Aorta (tissue), 5 donors: ENCODE measurements at places on chromosomes 12 and 14. TPM values are rescaled to one million over a fixed set of nuclear protein-coding genes. Genes with fewer than 3 reads are reported as not detected.

GRCh38 chr12:99906786-99907579 lies 77.8 kb downstream of the ANKS1B start:
- no peak for DNase-seq

PKP2 gene
- total RNA-seq = 0.84 TPM

DNA sequence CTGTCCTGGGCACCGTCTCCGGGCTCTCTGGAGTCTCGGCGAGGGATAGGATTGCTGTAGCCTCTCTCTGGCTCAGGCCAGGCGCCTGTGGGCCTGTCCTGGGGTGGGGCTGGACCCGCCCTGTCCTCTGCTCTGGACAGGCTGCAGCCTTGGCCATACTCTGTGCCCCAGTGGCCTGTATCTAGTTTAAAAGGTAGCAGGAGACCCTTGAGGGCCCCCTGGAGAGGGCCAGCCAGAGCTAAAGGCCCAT lies 1.8 kb downstream of the KIF26A start:
- peak; percentile 27 for DNase-seq

DNA sequence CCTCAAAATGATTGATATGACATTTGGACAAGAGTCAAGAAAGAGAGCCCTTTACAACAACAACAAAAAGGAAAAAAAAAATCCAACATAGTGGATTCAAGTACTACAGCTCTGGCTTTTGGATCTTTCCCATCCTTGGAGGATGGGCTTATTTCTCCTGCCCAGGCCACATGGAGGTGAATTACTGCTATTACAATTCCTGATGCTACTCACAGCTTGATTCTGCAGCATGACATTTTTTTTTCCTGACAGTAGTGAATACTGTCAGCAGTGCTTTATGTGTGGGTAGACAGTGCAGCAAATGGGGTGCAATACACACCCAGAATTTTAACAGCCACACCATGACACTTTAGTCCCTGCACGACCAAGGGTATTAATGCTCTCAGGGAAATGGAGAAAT lies 42.5 kb upstream of the HSP90B1 start:
- no peak for DNase-seq

DNA sequence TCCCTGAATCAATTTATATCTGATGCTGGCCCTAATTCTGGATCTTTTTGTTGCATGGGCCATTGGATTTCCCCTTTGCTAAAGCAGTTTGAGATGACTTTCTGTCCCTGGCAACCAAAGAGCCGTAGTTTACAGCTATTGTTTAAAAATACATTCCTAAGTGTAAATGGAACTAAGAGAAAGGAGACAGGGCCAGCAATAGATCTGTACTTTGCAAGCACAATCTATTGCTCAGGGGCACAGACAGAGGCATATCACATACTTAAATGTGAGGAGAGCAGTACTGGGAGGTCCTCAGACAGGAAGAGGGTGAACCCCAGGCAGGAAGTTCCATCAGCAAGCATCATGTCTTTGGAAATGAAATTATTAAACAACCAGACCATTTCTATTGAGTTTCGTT lies 126.6 kb downstream of the ZFP36L1 start:
- DNase-seq = no peak

DNA sequence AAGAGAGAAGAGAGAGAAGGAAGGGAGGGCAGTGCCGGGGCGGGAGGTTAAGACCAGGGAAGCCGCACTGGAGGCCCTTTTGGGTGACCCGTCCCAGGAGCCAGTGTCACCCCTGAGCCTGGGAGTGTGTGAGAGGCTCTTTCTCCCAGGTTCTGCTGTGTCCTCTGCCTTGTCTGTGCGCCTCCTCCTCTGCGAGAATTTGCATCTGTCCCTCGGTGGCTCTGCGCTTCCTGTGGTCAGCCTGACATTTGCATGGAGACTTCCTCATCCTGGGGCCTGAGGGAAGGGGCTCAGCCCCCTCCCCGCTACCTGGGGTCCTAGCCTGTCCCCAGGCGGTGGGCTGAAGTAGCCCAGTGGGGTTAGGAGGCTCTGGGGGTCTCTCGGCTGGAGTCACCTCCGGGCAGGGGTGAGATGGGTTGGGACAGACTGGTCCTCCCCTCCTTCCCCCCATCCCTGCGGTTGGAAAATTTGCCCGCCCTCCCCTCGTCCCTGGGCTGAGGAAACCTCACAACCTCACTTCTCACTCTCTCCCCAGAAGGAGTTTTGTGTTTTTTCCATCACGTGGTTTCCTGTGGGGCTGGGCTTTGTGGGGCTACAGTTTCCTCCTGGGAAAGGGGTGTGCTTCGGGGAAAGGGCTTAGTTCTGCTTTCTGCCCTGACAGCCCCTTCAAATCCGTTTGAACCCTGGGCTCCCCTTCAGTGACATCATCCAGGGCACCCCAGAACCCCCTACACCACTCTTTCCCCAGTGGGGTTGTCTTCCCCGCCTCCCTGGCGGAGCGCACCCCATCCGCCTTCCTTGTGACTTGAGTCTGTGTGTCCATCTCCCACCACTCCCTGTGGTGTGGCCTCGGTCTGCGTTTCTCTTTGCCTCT lies 2.5 kb downstream of the PTPN6 start:
- DNase-seq = peak; percentile 86

DNA sequence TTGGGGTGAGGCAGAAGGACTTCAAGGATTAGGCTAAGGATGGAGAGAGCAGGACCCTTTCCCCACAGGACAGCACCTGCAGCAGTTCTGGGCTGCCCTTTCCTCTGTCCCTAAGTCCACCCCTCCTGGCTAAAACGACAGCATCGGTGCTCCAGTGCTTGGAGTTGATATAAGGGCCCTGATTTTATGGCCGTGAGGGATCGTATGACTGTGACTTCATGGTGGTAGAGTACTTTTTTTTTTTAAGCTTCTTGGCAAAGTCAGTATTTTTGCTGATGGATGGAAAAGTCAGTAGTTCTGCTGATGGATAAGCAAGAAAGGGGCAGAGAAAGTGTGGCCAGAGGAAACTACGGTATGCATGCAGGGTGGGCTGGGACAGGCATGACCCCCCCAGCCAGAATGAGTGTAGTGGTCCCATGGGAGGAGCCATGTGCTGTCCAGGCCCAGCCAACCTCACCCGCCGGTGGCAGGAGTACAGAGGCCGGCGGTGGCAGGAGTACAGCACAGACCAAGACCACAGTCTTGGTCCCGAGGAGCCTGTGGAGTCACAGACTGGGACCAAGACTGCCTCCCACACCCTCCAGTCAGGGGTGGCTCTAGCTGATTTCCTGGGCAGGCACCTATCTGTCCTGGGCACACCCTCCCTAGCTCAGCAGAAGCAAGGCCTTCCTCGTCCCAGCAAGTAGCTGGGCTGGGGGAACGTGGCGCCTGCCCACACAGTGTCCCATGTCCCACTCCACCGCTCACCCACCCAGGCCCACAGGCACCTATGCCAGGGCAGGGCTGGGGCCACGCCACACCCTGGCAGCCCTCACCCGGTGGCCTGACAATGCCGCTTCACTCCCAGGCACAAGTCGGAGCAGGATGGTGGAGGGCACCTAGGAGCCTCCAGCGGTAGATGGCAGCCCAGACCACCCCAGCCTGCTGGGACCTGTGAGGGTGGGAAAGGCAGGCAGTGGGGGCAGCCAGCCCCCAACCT lies 46.3 kb downstream of the CCDC88C start:
- no peak for DNase-seq
